Stimulated activated CD4-positive, alpha-beta T cell treated with anti-CD3 and anti-CD28 coated beads, Interleukin-12 subunit alpha, Interleukin-12 subunit beta, amount 100 ng/mL, for 24 hours (primary cell): ENCODE measurements at places on chromosomes 16 and 17.

GRCh38 chr16:83366228-83366627 is 441.6 kb upstream of the HSBP1 start:
- DNase-seq, result no peak

DNA sequence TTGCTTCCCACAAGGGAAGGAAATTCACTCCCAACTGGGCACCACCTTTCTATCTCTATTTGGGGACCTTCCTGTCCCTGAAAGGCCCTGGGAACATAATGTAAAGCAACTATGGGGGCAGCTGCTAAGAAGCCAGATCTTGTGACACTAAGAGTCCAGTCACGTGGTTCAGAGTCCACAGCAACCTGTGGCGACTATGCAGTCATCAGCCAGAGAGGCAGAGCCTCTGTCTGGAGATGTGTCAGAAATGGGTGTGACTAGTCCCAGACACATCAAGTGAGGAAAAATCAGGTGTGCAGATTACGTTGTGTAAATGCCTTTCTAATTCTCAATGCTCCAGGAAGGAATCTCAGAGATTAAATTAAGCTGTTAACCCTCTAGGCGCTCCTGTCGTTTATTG is 26.6 kb upstream of the SKAP1 start:
- no peak for DNase-seq

DNA sequence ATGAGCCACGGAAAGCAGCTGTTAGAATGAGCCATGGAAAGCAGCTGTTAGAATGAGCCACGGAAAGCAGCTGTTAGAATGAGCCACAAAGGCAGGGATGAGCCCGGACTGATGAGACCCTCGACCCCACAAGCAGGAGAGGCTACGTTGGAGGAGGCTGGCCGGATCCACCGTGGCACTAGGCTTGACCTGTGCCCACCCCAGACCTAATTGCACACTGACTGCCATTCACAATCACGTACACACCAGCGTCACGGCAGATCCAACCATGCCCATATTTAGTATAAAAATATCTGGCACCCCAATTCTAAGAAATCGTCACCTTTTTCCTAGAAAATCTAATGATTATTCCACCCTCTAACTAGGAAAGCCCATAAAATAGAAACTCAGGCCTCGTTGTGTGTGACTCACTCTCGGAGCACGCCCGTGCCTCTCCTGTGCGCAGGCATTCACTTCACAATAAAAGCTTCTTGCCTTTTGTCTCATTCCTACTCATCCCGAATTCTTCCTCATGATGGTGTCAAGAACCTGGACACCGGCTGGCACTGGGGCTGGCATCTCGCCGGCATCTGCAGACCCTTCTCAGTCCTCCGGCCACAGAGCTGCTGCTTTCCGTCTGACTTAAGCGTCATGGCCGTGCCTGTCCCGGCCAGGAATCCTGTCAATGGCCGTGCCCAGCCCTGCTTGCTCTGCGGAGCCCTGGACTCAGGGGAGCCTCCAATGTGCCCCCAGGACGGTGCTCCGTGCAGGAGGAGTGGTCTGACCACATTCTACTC is 5.5 kb upstream of the SECTM1 start:
- DNase-seq, result no peak

- no peak for DNase-seq
These were observed 175.6 kb downstream of the SOX9 start for GRCh38 chr17:72296456-72296855.

GRCh38 chr16:14182999-14183398 is 111.9 kb downstream of the MRTFB start:
- no peak for DNase-seq

- no peak for DNase-seq
These were observed 478.4 kb downstream of the TOX3 start for GRCh38 chr16:52068447-52069074.

DNA sequence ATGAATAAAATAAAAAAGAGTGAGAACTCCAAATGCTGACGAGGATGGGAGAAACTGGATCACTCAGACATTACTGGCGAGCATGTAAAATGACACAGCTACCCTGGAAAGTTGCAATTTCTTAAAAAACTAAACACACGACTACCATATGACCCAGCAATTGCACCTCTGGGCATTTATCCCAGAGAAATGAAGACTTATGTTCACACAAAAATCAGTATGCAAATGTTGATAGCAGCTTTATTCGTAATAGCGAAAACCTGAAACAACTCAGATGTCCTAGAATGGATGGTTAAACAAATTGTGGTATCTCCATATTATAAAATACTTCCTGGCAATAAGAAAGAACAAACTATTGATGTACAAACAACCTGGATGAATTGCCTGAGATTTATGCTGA is 357.2 kb upstream of the ASIC2 start:
- no peak for DNase-seq

DNA sequence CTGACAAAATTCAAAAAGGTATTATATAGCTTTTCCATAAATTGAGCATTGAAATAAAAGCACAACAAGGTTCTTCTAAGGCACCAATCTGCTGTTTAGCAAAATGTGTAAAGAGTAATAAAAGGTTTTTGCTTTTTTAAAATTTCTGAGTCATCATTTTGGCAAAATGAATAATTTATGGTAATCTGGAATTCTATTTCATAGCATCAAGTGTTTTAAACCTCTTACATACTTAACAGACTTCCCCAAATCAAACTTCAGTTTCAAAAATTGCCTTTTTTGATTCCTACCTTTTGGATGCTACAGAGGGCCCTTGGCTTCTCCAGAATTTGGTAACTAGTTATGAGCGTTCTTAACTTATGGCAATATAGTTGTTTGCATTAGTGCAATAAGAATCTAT is 154.0 kb upstream of the ELAC2 start:
- DNase-seq, result no peak

DNA sequence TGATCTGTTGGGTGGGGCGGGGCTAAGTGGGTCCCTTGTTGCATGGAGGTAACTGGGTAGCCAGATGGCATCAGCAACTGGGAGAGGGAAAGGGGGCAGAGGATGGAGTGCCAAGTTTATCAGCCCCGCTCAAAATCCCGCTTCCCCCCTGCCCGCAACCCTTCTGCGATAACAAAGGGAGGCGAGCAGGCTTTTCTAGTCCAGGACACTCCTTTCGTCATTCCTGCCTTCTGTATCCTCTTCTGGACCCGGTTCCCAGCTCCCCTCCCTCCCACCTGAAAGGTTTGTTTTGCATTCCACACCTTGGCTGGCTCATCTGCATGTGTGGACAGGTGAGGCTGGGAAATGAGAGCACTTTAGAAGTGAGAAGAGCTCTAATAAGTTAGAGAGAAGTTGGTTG is 53.3 kb downstream of the HLF start:
- DNase-seq, result no peak

GRCh38 chr17:45910667-45911066 is 16.3 kb downstream of the MAPT start:
- DNase-seq, result no peak

- no peak for DNase-seq
These were observed 30.5 kb upstream of the PLCG2 start for GRCh38 chr16:81748476-81749198.

- DNase-seq, result no peak
These were observed 29.5 kb downstream of the TNFRSF13B start for GRCh38 chr17:16942141-16943031.

GRCh38 chr17:40556884-40557414 is 8.3 kb downstream of the CCR7 start:
- DNase-seq, result no peak

DNA sequence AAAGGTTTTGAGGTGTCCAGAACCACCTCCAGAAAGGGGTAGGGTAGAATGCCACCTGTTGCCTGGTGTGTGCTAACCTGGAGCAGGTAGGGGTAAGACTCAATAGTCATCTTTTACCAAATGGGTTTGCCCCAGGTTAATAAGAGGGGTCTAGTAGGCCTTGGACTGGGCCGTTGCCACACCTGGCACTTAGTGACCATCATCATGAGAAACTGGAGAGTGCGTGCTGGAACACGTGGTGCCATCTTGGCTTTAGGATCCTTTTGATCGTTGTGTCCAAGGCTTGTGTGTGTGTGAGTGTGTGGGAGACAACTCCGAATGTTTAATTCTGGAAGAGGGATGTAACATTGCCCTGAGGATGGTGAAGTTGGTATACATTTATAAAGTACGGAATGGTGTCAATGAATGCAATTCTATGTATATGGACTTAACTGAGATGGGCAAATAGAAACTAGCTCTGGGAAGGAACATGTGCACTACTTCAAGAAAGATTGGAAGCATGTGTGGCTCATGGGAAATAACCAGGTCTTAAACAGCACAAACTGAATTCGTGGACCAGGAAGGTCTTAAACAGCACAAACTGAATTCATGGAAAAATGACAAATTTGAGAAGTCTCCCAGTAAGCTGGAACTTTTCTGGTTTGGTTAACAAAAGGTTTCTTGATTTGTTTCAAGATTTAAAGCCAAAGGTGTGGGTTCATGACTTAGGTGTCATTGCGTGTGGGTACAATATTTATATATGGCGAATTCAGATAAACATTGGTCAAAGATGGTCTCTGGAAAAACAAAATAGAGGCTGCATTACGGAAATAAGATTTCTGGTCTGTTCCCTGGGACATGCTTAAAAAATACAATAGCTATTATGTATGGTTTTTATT is 7.2 kb downstream of the FUS start:
- no peak for DNase-seq

GRCh38 chr17:40004712-40005111 is 10.5 kb upstream of the CSF3 start:
- no peak for DNase-seq

DNA sequence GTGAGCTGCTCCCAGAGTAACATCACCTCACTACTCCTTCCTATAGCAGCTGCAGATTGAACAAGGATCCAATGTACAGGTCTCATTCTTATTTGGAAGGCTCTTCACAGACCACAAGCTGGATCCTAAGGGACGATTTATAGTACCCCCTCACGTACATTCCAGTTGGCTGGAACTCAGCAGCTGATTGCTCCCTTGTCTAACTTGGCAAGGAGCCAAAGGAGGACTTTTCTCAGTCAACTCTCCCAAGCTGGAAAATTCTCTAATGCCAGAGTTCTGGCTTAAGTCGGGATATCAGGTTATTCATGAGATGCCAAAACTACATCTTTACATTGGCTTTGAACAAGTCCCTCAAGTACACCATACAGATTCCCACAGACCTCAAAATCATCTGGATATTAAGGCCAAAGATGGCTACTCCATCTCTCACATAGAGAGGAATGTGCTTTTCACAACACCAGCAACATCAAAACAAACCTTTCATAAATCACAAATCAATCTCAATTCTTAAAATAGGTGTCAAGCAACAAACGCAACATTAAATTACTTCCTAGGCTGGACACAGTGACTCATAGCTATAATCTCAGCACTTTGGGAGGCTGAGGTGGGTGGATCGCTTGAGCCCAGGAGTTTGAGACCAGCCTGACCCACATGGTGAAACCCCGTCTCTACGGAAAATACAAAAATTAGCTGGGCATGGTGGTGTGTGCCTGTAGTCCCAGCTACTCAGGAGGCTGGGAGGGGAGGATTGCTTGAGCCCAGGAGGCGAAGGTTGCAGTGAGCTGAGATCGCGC is 39.3 kb downstream of the SMG6 start:
- DNase-seq, result no peak

GRCh38 chr17:44955674-44956425 is 8.3 kb upstream of the KIF18B start:
- no peak for DNase-seq

DNA sequence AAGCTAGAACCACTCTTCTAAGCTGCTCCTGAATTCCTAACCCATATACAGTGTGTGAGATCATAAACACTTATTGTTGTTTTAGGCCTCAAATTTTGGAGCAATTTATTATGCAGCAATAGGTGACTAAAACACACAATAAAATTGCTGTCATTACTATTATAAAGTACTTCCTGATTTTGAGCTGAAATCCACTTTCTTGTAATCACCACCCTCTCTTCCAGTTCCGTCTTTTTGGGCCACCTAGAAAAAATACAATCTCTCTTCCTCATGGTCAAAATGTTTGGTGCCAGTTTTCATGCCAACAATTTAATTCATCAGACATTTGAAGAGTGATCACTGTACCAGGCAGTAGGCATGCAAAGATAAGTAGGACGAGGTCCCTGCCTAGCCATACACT is 43.3 kb upstream of the NF1 start:
- no peak for DNase-seq

DNA sequence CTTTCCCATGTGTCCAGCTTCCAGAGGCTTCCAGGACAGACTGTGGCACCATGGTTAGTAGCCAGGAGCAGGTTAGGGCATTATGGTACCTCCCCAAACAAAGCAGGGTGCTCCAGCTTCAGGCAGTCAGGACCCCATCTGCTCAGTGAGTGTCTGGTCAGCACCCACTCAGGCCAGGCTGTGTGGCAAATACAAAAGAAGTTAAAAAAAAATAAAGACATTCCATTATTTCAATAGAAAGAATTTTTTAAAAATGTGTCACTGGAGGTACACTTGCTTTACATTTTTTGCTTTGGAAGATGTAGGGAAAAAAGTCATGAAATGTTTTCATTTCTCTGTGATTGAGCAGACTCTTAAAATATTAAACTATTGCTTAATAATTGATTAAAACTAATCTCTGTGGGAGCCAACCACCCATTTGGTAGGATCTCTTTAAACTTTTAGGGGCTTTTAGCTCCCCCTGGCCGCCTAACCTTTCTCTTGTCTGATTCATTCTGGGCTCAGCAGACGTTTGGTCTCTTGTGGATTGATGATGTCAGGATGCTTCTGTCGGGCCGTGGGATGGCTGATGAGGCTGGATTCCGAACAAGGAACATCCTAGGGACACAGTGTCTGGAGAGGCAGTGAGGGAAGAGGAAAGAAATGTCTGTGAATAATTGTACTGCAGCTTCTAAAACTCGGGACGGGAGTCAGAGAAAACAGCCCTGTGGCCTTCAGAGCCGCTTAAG is 28.4 kb upstream of the NPTX1 start:
- DNase-seq, result no peak

DNA sequence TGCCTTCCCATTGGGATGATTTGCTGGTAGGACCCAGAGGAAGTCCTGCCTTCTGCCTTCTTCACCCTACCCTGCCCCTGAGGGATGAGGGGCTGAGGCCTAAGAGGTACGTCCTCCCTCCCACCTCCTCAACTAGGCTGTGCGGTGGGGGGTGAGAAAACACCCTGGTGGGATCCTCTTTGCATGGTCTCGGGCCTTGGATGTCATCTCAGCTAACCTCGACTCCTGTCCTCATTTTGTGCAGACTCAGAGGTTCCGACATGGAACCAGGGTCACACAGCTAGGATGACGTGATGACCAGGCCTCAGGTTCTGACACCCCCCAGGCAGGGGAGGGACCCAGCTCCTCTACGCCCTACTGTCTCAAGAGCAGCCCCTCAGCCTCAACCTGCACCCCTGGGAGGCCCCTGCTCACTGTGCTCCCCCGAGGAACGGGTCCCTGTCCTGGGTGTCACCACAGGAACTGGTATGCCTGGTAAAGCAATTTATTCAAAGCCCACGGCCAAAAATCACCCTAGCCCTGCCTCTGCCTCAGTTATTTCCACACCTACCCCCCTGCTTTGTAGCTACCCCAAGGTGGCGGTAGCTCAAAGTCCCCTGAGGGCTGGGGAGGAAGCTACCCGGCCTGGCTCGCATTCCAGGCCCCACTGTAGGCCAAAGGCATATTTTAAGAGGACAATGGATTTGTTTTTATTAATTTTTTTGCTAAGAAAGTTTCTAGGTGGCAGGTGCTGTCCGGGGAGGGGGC is 17.5 kb downstream of the UNC13D start:
- DNase-seq, result no peak
